ENCODE measurements at places on chromosomes 5 and 9.

DNA sequence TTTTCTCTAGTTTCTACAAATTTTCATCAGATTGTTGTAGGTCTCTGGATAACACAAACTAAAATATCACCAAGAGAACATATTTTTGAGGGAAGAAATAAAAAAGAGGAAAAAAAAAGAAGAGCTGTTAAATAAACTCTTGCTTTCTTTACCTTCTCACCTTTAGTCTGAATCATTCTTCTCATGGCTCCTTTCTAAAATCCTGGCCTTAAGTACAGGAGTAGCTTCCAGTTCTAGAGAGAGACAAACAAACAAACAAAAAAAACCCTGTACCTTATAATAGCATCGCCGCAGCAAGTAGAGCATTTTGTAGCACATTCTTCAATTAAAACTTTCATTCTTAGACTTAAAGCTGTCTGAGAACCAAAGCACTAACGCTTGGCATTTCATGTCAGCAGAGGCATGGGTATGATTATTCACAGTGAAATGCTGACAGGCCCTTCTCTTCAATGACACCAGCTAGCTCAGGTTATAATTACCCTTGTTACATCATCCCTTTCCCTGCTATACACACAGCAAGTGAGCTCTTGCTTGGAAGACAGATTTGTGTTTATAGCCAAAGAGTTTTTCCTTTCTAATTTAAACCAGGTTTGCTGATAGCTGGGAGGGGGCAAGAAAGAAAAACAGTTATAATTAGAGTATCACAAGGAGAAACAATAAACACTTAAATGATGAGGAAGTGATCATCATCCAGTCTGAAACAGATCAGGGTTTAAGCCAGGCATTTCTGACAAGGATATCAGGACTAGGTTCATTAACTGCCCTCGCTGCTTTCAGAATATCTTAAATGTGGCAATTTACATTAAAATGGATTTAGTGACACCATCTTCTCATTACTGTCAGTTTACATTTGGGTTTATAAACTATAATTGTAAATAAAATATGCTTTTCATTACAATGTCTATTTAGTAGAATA, 510.9 kb upstream of the ZNF608 start:
- peak; percentile 46 for DNase-seq

- DNase-seq = peak; percentile 64
Observed at GRCh38 chr5:42301349-42301748, 121.9 kb upstream of the GHR start.

- no peak for DNase-seq
Observed at GRCh38 chr9:127496974-127497373, 45.7 kb downstream of the LRSAM1 start.

DNA sequence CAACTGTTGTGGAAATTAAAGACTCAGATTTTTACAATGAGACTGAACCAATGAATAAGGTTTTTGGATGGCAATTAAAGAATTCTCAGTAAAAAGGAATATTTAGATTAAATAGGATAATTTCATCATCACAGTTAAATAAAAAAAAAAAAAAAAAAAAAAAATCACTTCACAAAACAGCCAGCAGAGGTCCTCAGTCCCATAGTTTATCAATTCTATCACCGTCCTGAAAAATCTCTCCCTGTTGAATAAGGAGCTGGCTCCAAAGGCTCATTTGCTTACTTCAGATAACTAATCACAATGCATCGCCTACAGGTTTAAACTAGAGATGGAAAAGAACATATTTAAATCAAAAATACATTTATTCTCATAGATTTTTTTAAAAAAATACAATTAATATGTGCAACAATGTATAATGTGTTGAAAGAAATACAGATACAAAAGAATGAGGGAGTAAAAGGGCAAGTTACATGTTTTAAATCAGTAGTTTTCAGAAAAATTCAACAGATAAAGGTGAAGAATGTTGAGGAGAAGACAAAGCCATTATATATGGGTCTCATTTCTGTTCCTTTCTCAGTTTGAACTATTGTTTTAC, 175.8 kb upstream of the CHD1 start:
- peak; percentile 15 for DNase-seq

DNA sequence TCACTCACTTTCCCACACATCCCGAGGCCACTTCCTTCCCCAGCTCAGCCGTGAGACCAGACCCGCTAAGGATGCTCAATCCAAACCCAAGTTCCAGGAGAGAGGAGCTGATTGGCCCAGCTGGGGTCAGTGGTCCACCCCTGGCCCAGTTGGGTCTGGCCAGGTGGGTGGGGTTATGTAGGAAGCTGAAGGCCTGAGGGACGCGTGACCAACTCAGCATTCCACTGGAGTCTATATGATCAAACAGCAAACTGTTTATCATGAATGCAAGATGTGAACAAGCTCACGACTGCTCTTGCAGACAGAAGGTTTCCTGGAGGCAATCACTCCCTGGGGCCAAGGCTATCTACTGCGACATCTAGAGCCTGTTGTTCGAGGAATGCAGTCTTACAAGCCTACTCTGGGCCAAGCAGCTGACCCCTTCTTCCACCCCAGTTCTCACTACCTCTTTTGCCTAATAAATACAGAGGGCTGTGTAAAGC, 4.9 kb upstream of the RAPGEF1 start:
- no peak for DNase-seq

DNA sequence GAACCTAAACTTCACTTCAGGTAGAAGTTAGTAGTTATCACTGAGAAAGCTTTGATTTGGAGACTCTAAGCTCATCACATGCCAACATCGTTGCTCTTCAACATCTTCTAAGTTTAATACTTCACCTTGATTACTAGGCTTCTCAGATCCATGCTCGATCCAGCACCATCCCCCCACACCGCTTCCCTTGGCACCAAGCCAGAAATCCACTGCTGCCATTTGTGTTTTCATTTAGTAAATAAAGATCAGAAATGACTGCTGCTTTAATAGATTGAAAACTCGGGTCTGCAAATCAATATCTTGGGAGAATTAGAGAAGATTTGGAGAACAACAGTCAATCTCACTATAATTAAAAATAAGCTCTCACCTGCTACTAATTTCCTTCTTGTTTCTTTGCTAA, 214.7 kb upstream of the NR4A3 start:
- no peak for DNase-seq

- DNase-seq = peak; percentile 44
Observed at GRCh38 chr5:120808606-120809005, 344.5 kb downstream of the PRR16 start.

GRCh38 chr5:62373382-62373781, 30.3 kb downstream of the DIMT1 start:
- DNase-seq = no peak

DNA sequence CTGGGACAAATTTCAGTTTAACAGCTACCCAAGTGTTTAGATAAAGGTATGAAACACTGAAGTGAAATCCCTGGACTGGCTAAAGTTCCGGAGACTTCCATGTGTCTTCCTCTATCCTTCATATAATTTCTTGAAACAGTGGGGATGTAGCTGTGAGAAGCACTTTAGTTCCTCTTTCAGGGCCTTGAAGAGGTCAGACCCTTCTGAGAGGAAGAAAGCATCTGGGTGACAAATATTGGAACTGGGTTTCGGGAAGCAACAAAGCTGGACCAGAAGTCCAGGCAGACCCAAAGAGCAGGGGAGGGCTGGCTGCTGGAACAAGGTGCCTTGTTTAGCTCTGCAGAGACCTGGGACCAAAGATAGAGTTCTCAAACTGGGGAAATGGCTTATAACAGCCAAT, 75.4 kb upstream of the ZFAND5 start:
- no peak for DNase-seq

- DNase-seq = no peak
Observed at GRCh38 chr9:72599874-72600534, 78.6 kb downstream of the TMC1 start.

DNA sequence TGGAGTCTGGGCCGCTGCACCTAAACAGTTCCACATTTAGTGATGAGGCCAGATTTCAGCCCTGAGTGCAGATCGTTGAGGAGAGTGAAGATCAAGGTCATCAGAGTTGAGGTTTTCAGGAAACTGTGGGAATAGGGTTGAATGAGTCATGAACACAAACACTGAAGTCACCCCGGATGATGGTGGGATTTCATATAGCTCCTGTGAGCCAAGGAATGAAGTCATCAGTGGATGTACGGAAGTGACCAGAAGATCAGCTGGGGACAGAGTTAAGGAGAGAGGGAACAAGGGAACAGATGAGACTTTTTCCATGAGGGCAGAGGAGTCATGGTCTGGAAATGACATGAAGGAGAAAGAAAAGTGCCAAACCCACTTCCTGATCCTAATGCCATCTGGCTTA, 36.5 kb downstream of the PALM2AKAP2 start:
- peak; percentile 99 for DNase-seq

DNA sequence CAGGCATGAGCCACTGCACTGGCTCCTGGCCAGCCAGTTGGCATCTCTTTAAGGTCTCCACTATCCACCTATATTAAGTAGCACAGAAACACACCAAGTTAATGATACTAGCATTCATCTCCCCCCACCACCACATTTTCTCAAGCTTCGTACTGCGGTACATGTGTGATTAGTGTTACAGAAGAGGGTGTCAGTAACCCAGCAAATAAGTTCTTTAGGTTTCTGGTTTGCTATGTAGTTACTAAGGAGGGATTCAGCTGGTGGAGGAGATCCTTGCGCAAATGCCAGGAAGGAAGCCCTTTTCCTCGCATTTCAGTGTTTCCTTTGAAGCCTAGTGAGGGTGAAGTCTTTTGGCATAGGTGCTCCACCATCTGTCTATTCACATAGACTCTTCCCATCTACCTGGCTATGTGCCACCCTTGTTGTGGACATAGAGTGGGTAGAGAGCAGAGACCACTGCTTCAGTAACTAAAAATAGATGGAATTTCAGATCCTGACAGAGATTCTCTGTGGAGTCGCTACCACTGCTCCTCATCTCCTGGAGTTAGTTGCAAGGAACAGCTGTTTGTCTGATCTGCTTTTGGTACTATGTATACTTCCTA, 16.7 kb downstream of the UBE2D2 start:
- no peak for DNase-seq

GRCh38 chr9:105757496-105758251, 63.3 kb downstream of the TMEM38B start:
- DNase-seq = no peak

GRCh38 chr9:114390952-114391351, 3.2 kb upstream of the AKNA start:
- DNase-seq = no peak

GRCh38 chr9:119768266-119768665, 399.0 kb upstream of the BRINP1 start:
- DNase-seq = no peak

DNA sequence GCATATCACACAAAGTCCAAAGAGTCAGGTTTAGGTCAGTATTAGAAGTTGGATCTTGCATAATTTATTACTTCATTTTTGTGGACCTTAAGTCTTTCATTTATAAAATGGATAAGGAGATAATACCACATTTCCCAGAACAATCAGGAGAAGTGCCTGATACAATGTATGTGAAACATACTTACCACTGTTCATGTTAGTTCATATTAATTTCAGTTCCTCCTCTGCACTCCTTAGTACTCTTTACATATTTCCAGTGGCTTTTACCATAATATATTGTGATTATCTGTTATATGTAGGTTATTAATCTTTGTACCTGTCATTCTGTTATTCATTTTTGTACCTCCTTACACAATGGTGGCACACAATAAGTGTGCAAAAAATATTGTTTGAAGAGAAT, 214.4 kb downstream of the ARL15 start:
- DNase-seq = no peak

DNA sequence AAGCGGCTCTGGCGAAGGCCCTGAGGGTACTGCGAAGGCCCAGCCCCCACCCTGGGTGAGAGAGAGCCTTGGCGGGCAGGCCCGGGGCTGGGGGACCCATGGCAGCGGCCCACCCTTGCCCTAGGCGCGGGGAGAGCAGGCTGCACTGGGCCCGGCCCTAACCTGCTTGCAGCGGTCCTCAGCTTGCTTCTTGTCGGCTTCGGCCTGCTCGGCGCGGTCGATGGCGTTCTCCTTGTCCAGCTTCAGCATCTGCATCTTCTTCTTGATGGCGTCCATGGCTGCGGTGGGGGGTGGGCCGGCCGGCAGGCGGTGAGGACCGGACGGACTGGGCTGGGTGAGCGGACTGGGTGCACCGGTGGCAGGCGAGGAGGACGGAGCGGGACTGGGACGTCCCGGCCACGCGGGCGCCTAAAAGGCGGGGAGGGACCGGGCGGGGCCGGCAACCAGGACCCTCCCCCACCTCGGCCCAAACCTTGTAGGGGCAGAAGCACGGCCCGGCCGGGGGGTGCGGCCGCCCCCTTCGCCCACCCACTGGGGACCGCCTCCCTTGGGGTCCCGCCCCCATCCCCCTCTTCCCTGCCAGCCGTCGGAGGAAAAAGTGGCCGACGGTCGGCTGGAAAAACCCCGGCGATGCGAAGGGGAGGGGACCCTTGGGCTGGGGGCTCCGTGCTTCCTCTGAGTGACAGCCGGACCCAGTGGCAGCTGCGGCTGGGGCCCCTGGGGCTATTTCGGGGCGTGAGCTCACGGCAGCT, at the start of gene TPM2:
Gene TPM2, minus strand, starts transcription at position 384 of the 752 bp plus-strand sequence. Its CDS starts 108 bp downstream, at position 276.
- DNase-seq = peak; percentile 95

- DNase-seq = peak; percentile 54
Observed at GRCh38 chr9:83220730-83221129, 157.8 kb upstream of the RASEF start.

GRCh38 chr5:117588611-117589010, 1014.0 kb upstream of the SEMA6A start:
- peak; percentile 4 for DNase-seq

- no peak for DNase-seq
Observed at GRCh38 chr9:122058709-122059108, 34.4 kb downstream of the TTLL11 start.

GRCh38 chr9:26656003-26656870, 236.4 kb downstream of the CAAP1 start:
- DNase-seq = peak; percentile 37

GRCh38 chr5:87899721-87900131, 368.9 kb downstream of the TMEM161B start:
- DNase-seq = no peak
